ENCODE measurements at places on chromosomes 1 and 21.

GRCh38 chr1:165484532-165484931 lies 39.6 kb upstream of the RXRG start:
- H3K4me3 ChIP-seq, result no peak overlapping the region
- no peaks in the 10 kb centered on the region for H3K36me3 ChIP-seq
- DNase-seq, result no peak
- peaks cover 3% of the 10 kb centered on the region for H3K4me1 ChIP-seq
- no peak overlapping the region for H3K27ac ChIP-seq
- peaks cover 14% of the 10 kb centered on the region for H3K27me3 ChIP-seq

DNA sequence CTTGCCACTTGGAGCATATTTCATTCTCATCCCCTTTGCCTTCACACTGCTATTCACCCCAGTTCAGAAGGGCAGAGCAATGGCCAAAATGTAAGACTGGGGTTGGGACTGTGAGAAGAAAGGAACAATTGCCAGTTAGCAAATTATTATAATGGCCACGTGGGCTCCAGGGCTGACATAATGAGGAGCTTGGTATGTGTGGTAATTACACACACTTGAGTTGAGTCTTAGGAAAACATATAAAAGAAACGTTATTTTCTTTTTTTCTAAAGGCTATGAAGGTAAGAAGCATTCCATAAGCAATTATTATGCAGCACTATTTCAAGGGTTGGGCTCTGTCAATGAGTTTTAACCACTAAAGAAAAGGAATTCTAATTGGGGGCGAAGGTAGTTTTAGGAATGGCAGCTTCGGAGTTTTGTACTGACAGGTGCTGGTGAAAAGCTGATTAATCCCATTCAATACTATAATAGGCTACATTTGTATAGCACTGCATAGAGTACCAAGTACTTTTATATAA lies 32.5 kb upstream of the BCL10 start:
- DNase-seq, result no peak
- no peak overlapping the region for H3K4me3 ChIP-seq
- H3K27me3 ChIP-seq, result no peaks in the 10 kb centered on the region
- H3K27ac ChIP-seq, result no peak overlapping the region
- H3K36me3 ChIP-seq, result peaks cover 6% of the 10 kb centered on the region

DNA sequence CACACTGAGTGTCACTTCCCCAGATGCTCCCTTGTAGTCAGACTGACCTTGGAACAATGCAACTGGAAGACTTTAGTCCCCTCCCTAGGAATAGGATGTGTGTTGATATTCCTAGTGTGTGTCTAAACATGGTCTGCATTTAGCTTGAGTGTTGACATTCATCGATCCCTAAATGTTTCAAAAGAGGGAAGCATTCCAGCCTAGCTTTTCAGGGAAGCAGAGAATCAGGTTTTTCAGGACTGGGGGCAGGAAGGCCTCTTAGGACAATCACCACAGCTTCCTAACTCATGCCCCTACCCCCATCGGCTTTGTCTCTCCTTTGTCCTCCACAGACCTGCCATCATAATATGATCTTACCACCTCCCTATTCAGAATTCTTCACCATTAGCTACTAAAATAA lies 43.4 kb downstream of the NMNAT2 start:
- DNase-seq, result no peak
- no peak overlapping the region for H3K4me3 ChIP-seq
- no peaks in the 10 kb centered on the region for H3K4me1 ChIP-seq
- H3K27ac ChIP-seq, result no peak overlapping the region

DNA sequence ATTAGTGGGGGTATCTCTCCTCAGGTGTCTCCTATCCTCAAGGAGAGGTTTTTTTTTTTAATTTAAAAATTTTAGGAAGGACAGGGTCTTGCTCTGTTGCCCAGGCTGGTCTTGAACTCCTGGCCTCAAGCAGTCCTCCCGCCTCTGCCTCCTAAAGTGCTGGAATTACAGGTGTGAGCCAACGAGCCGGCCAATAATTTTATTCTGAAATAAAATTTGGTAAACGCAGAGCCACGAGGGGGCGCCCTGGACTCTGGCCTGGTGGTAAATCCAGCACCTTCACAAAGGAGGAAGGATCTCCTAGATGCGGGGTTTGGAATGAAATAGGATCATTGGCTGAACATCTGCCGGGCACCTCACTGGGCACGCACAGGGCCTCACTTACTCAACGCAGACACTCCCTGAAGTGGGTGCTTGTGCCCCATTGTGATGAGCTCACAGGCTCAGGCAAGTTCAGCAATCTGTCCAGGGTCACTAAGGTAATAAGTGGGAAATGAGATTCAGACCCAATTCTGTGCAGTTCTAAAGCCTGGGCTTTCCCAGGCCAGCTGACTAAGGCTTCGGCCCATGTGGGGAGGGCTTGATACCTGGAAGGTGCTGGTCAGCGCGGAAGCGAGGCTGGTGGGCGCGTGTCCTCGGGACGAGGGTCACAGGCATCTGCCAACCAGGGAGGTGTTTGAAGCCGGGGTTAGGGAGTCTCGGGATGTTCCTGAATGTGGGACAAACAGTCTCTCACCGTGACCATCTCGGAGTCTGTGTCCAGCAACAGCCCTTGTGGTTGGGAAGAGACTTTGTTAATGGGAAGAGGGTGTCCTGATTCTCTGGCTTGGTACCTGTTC lies 32.7 kb upstream of the ETV3 start:
- H3K36me3 ChIP-seq, result no peaks in the 10 kb centered on the region
- no peak overlapping the region for H3K4me3 ChIP-seq
- peak; percentile 60 for DNase-seq
- H3K27me3 ChIP-seq, result peaks cover 24% of the 10 kb centered on the region
- H3K27ac ChIP-seq, result no peak overlapping the region

DNA sequence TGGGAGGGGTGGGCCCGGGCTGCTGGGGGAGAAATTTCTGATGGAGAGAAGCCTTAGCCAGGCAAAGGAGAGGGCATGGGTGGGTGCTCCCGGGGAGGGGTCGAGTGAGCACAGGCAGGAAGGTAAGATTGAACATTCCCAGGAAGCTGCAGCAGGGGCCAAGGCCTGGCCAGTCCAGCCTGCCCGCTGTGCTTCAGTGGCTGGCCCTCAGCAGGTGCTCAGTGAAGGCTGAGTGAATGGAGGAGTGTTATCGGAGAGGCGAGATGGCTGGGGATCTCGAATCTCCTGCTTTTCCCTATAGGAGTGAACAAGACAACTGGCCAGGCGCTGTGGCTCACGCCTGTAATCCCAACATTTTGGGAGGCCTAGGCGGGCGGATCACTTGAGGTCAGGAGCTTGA lies 20.9 kb downstream of the SPSB1 start:
- H3K27ac ChIP-seq, result no peak overlapping the region
- H3K4me3 ChIP-seq, result no peak overlapping the region
- H3K27me3 ChIP-seq, result peaks cover 4% of the 10 kb centered on the region
- no peaks in the 10 kb centered on the region for H3K36me3 ChIP-seq

GRCh38 chr1:82449506-82450057 lies 648.8 kb downstream of the ADGRL2 start:
- DNase-seq, result no peak
- H3K4me1 ChIP-seq, result no peaks in the 10 kb centered on the region
- no peaks in the 10 kb centered on the region for H3K36me3 ChIP-seq

GRCh38 chr1:181592255-181592859 lies 109.0 kb downstream of the CACNA1E start:
- no peaks in the 10 kb centered on the region for H3K4me1 ChIP-seq
- H3K27ac ChIP-seq, result no peak overlapping the region
- peaks cover 1% of the 10 kb centered on the region for H3K36me3 ChIP-seq
- no peak overlapping the region for H3K4me3 ChIP-seq
- no peak for DNase-seq
- peaks cover 1% of the 10 kb centered on the region for H3K27me3 ChIP-seq

DNA sequence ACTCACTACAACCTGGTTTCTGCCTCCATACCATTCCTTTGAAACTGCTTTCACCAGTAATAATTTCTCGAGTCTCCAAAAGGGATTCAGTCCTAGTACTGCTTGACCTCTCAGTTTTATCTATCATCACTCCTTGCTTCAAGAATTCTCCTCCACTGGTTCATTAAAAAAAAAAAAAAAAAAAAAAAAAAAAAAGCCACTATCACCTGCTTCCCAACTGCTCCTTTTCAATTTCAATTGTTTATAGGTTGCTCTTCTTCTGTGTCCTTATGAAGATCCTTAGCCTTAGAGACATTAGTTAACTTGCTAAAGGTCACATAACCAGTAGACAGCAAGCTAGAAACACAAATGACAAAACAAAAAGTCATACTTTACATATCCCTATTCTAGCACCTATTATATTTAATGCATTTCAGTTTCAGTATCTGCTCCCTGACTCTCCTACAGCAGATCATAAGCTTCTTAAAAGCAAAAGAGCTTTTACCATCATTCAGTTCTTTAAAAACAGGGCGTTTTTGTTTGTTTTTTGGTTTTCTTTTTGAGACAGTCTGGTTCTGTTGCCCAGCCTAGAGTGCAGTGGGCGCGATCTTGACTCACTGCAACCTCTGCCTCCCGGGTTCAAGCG lies 7.1 kb downstream of the NRDC start:
- no peak for DNase-seq
- no peaks in the 10 kb centered on the region for H3K27me3 ChIP-seq
- H3K4me3 ChIP-seq, result no peak overlapping the region
- no peak overlapping the region for H3K27ac ChIP-seq
- peaks cover 38% of the 10 kb centered on the region for H3K4me1 ChIP-seq

DNA sequence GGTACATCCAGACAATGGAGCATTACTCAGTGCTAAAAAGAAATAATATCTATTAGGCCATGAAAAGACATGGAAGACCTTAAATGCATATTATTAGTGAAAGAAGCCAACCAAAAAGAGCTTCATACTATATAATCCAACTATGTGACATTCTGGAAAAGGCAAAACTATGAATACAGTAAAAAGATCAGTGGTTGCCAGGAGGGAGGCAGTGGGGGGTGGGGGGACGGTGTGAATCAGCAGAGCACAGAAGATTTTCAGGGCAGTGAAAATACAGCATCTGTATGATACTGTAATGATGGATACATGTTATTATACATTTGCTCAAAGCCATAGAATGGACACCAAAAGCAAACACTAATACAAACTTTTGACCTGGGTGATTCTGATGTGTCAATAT lies 339.4 kb upstream of the SNX7 start:
- H3K4me1 ChIP-seq, result no peaks in the 10 kb centered on the region
- no peaks in the 10 kb centered on the region for H3K36me3 ChIP-seq
- H3K4me3 ChIP-seq, result no peak overlapping the region
- no peak overlapping the region for H3K27ac ChIP-seq

DNA sequence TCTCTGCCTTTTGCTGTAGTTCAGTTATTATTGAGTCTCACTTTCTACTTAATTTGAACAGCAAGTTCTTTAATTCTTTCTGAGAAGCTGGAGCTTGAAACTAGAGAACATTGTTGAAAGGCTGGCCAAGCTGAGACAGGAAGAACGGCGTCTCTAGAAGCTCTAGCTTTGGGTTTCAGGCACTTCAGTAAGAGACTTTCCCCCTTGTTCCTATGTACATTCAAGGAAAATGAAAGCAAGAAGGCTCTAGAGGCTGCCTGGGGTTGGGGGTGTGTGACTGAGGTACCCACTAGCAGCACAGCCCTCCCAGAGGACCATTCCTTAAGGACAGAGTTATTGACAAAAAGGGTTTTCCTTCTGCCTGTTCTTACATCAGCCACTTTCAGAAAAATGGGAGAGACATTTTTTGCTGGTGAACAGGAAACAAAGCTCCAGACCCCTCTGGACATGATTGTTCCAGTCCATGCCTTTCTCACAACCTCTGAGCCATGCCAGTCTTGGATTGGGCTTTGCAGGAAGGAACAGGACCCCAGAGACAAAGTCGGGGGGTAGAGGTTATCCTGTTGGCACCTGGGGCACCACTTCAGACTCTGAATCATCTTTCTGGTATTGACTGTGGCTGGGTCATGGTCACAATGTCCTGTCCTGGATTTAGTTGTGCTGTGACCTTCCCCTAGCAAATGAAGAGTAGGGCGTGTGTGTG lies 63.1 kb downstream of the LAMC2 start:
- DNase-seq, result no peak
- peaks cover 6% of the 10 kb centered on the region for H3K4me1 ChIP-seq
- H3K27ac ChIP-seq, result no peak overlapping the region
- no peaks in the 10 kb centered on the region for H3K36me3 ChIP-seq
- H3K27me3 ChIP-seq, result peaks cover 13% of the 10 kb centered on the region
- no peak overlapping the region for H3K4me3 ChIP-seq

GRCh38 chr21:32735524-32735923 lies 7.7 kb upstream of the SYNJ1 start:
- H3K27ac ChIP-seq, result no peak overlapping the region
- no peak overlapping the region for H3K4me3 ChIP-seq
- peaks cover 11% of the 10 kb centered on the region for H3K36me3 ChIP-seq

GRCh38 chr1:177948336-177948972 lies 21.4 kb downstream of the SEC16B start:
- no peak overlapping the region for H3K4me3 ChIP-seq
- no peaks in the 10 kb centered on the region for H3K4me1 ChIP-seq
- H3K27ac ChIP-seq, result no peak overlapping the region
- peaks cover 9% of the 10 kb centered on the region for H3K27me3 ChIP-seq
- H3K36me3 ChIP-seq, result no peaks in the 10 kb centered on the region
- peak; percentile 20 for DNase-seq

DNA sequence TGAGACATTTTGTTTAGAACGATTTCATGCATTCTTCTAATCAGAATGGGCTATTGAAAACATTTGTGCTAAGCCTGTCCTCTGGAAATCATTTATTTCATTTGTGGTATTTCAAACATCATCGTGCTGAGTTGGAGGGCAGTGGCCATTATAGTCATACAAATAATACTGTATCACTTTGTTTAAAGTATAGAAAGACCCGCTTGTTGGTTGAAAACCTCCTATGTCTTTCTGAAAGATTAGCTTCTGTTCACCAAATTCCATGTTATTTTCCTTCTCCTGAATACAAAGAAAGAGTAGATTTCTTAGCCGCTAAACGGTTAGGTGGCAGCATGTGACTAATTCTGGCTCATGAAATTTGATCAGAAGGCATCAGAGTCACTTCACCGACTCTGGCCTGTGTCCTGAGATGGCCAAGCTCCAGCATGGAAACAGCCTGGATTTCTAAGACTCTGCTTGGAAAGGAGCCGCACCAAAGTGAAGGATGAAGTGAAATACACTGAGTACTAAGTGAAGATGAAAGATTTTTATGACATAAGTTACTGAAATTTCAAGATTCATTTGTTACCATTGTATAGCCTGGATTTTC lies 355.1 kb downstream of the USP25 start:
- H3K36me3 ChIP-seq, result no peaks in the 10 kb centered on the region
- no peaks in the 10 kb centered on the region for H3K4me1 ChIP-seq
- no peaks in the 10 kb centered on the region for H3K27me3 ChIP-seq
- no peak overlapping the region for H3K4me3 ChIP-seq

DNA sequence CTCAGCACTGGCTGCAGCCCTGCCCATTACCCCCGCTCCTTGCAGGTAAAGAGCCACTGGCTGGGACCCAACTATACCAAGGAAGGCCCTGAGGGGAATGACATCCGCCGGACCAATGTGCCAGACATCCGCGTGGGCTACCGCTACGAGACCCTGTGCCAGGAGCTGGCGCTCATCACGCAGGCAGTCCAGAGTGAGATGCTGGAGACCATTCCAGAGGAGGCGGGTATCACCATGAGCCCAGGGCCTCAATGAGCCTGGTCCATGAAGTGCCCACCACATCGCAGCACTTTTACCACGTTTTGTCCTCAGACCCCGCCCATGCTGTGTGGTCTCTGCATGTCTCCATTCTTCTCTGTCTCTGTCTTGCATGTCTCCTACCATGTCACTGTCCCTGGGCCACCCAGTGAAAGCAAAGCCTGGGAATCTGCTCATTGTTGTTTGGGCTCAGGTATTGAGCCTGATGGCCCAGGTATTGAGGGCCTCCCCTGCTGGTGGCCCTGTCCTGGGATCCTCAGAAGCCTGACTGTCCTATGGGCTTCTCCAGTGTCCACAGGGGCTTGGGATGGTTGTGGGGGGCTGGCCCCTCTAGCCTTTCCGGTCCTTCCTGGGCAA lies 11.4 kb downstream of the AMPD2 start:
- H3K4me3 ChIP-seq, result no peak overlapping the region
- H3K27ac ChIP-seq, result no peak overlapping the region
- no peak for DNase-seq
